ENCODE measurements at places on chromosomes 7 and 10.

DNA sequence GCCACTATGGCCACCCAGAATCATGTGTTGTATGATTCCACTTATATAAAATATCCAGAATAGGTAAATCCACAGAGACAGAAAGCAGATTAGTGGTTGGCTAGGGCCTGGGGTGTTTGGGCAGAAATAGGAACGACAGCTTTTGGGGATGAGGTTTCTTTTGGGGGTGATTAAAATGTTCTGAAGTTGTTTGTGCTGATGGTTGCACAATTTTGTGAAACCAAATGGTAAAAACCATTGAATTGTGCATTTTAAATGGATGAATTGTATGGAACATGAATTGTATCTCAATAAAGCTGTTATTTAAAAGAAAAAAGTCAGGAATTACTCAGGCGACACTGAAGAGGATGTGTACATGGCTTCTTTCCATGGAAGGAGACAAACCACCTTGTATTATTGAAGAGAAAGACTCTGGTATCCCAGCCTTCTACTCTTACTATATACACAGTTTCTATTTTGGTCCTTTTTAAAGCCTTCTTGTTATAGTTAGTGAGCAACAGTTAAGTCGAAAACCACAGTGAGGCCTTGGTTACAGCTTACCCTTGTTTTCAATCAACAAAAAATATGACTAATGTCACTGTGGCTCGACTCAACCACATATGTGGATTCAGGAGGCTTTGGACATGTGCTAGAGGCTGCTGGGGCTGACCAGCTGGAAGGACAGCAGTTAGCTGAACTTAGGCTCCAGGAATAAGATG is 57.1 kb upstream of the KMT2E start:
- DNase-seq, result no peak

DNA sequence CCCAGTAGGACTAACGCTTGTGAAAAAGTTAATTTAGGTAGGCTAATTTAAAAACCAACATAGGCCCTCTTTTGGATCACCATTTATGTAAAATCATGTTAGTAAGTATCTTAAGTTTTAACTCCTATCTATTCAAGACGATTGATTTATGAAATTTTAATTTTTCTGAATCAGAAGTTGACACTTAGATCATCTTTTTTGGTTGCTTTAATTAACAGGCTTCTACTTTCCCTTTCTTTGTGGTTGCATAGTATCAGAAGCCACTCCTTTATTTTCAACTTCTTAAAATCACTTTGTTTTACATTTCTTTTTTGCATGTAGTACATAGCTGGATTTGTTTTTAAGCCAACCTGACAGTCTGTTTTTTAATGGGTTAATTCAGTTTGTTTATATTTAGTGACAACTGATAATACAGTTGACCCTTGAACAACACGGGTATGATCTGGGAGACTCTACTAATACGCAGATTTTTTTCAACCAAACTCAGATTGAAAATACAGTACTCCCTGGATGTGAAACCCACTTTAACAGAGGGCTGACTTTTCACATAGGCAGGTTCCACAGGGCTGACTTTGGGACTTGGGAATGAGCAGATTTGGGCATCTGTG is 69.7 kb upstream of the SYPL1 start:
- DNase-seq, result no peak

DNA sequence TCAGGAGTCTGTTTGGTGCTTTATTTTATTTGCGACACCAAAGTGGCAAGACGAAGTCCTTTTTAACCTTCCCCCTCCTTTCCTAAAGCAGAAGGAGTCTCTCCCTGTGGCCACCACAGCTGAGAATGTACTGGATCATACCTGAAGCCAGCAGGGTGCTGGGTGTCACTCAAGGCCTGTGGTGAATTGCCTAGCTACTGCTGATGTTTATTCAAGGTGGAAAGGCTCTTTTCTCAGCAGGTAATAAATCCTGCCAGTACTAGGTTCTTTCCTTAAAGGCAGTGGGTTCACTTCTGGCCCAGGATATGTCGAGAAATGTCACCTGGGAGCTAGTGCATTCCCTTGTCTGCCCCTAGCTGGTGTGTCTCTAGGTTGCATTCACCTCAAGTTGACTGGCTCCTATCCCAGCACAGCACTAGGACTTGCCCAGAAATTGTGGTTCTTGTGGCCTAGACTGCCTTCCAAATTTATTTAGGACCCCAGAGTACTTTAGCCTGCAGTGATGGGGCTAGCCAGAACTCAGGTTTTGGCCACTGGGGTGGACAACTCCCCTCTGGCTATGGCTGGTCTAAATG is 60.8 kb upstream of the FAM3C start:
- DNase-seq, result no peak

DNA sequence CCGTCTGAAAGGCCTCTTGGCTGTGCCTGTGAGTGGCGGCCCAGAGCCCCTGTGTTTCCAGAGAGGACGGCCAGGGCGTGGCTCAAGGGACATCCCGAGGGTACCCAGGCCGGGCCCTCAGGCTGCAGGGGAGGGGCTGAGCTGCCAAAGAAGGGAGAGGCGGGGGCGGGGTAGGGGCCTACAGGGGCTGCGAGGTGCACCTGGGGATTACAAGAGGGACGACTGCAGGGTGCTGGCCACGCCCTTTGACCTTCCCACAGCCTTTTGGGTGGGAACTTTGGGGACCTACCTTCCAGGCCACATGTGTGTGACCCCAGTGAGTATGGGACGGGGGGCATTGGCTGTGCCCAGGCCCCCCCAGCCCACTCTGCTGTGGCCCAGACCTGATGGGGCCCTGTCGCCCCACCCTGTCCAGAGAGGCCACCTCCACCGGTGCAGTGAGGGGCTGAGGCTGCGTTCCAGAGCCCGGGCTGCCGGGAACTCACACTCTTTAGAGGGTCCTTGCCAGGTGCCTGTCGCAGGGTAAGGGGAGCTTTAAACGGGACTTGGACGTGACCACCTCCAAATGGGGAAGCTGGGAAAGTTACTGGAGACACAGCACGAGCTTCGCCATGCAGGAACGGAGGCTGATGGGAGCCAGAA is 19.0 kb upstream of the NKX6-2 start:
- DNase-seq, result no peak

- no peak for DNase-seq
Measured at GRCh38 chr7:148912758-148913541, 28.9 kb upstream of the EZH2 start.

DNA sequence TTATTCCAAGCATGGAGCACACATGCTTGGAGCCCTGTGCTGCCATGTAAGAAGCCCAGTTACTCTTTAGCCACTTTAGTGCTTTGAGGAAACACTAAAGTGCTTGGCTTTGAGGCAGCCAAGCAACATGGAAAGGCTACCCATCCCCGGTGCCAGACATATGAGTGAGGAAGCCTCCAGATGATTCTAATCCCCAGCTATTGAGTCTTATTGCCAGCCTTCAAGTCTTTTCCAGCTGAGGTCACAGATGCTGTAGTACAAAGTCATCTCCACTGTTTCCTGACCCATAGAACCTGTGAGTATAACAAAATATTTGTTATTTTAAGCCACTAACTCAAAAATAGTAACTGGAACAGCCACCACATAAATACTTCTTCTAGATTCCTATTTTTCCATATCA is 91.4 kb upstream of the CYP26C1 start:
- no peak for DNase-seq

DNA sequence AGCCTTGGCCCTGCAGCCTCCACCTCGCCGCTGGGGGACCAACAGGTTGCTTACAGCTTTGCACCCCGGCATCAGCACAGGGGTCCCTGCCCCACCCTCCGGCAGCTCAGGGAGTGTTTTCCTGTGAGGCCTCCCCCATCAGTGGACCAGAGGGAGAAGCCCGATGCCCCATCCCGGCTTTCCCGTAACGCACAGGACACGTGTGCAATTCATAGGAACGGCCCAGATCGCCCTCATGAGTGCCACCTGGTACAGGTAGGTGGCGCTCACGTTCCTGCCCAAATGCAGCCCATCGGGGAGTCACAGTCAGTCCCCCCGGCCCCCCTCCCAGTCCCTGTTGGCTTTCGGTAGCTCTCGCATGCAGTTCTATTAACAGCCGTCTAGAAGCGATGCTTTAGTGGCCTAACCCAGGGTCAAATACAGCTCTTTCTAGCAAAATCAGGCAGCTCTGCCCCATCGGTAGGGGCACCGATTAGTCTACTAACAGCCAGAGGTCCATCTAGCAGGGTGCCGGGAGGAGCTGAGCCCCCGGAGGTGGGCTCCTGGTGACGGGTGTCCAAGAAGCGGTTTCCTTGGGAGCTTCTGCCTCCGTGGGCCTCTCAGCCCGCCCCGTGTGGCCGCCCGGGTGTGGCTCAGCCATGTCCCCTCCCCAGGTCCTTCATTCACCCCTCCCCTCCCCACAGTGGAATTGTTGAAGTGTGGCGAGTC is 48.4 kb upstream of the GTF2IRD1 start:
- DNase-seq, result no peak

DNA sequence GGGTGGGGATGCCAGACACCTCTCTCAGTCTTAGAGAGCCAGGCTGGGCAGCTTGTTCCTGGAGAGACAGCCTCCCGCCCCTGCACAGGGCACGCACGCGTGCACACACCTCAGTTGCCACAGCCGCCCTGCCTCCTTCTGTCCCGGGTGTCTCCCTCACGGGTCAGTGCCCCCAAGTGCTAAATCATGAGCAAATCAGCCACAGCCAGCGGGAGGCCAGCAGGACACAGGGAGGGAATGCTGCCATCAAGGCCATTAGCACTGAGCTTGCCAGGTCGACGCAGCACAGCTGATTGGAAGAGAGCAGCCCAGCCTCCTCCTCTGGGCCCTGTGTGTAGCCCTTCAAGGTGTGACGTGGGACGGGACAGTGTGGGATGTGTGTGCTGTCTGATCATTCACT is 130.4 kb downstream of the CDH23 start:
- no peak for DNase-seq

DNA sequence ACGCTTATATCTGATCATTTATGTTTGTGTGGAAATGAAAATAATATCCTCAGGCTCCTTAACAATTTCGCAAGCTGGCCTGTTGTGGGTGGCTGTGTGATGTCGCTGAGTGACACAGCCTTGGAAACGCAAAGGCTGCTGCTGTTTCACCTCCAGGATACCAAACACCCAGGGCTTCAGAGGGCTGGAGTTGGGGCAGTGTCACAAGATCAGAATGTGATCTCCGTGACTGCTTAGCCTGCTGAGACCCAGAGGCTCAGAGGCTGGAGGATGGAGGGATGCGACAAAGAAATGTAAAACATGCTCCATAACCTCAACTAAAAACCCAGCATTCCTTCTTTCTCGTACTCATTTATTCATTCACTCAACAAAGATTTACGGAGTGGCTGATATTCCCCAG is 37.2 kb upstream of the BMPER start:
- no peak for DNase-seq

DNA sequence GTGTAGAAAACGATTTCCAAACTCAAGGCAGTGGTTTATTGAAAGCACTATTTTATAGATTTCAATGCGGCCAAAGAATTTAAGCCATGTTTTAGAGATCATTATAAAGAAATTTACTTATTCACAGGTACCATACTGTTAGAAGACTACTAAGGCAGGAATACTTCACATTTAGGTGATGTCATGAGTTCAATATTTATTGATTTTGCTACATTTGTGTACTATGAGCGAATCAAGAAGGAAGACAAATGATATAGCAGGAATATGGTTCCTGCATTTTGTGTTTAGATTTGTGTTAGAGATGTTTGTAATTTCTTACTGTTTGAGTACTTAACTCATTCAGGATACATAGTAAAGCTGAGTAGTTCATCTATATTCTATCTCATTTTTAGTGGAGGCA is 1.7 kb upstream of the FBXW4 start:
- no peak for DNase-seq

All from T-cell (primary cell).